ENCODE measurements at places on chromosomes 1 and 21.

- DNase-seq: no peak
Measured at GRCh38 chr1:246891105-246891504, 40.6 kb downstream of the AHCTF1 start.

- DNase-seq: no peak
Measured at GRCh38 chr1:180606155-180606554, 25.7 kb upstream of the XPR1 start.

- no peak for DNase-seq
Measured at GRCh38 chr1:39110325-39110851, 84.2 kb downstream of the NDUFS5 start.

- DNase-seq: no peak
Measured at GRCh38 chr1:233598891-233599541, 14.9 kb upstream of the KCNK1 start.

DNA sequence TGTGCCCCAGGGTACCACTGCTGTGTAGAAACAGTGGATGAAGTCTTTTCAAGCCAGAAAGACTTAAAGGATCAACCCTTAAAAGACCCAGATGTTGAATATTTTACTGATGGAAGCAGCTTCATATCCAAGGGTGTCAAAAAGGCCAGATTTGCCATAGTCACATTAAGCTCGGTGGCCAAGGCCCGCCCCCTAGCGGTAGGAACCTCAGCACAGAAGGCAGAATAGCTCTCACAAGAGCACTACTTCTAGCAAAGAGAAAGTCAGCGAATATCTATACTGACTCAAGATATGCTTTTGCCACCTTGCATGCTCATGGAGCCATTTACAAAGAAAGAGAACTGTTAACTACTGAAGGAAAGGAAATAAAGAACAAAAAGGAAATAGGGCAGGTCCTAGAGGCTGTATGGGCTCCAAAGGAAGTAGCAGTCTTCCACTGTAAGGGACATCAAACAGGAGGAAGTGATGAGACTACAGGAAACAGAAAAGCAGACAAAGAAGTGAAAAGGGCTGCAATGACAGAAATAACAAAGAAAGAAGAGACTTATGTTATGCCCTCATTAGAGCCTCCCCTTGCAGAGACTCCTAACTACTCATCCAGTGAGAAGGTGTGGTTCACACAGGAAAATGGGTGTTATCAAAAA is 90.5 kb downstream of the LIPI start:
- peak; percentile 10 for DNase-seq

DNA sequence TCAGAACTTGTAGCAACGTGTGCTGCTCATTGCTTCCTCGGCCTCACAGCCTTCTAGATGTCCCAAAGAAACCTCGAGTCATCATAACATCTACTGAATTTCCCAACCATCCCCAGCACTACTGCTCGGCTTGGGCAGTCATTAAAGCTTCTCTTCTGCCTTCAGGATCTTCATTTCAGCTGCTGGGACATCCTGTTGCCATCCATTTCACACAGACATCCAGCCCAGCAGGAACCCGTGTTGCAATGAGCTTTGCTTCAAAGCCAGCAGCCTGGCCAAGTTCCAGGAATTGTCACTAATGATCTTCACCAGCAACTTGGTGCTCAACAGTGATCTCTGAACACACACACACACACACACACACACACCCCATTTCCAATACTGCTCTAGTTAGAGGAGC is 18.5 kb downstream of the WLS start:
- DNase-seq: no peak

DNA sequence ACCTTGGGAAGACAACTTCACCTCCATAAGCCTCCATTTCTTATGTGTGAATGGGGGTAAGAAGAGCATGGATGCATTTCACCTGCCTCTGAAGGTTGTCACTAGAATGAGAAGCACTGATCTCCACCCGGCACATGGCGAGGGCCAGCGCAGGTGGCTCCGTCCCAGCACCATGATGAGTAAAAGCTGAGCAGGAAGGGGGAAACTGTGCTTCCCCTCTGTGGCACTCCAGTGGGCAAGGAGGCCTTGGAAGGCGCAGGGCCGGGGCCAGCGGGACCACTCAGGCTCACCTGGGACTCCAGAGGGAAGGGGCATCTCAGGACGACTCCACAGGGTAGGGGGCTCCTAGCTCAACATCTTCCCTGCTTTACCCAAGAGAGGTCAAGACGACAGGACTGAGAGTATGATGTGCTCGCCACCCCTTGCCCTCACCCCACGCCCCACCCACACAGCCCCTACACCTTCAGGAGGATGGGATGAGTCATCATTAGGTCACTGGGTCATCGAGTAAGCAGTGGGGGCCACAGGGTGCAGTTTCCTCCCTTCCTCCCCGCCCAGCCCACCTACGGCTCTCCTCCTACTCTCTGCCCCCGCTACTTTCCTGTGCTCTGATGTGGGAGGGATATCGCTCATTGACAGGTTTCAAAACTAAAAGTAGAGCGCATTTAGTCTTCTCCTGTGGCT is 112.1 kb downstream of the HIVEP3 start:
- DNase-seq: no peak

DNA sequence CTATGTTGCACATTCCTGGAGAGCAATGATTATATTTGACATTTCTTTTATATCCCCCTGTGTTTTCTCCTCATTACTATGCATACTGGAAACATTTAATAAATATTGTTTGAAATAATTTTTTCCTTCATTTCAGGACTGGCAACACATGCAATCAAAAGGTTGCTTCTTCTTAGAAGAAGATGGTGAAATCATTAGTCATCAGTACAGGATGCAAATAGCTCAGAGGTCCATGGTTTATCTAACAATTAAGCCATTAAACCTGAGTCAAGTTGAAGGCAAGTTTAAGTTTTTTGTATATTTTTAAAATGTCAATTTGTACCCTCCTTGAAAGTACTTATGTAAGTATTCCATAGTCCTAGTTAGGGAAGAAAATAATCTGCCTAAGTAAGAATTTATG is 22.5 kb downstream of the EFCAB7 start:
- no peak for DNase-seq

GRCh38 chr1:15965228-15965767 is 10.6 kb downstream of the ZBTB17 start:
- no peak for DNase-seq

- DNase-seq: peak; percentile 40
Measured at GRCh38 chr1:201450721-201451291, 18.2 kb downstream of the PHLDA3 start.

- DNase-seq: peak; percentile 77
Measured at GRCh38 chr1:231590453-231591198, 36.0 kb upstream of the DISC1 start.

DNA sequence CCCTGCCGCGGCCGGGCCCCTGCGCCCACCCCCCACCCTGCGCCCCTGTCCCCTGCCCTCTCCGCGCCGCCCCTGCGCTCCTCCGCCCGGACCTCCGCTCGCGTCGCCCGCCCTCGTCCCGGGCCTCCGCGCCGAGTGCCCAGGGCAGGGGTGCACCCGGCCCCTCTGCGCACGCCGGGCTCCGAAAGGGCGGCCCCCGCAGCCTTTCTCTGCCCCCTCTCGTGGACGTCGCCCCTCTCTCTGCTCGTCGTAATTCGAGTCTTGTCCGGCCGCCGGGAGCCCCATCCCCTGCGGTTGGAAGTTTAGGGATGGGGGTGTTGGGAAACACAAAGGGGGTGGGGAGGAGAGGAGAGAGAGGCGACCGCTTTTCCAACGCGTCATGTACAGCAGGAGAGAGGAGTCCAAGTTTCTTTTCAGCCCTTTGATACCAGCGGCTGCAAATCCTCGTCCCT is 407 bp downstream of the GALNT2 start:
- no peak for DNase-seq

- DNase-seq: no peak
Measured at GRCh38 chr1:153944005-153944826, 2.3 kb downstream of the DENND4B start.

GRCh38 chr1:198543670-198544260 is 3.3 kb upstream of the ATP6V1G3 start:
- DNase-seq: no peak

GRCh38 chr1:217747156-217747769 is 116.1 kb downstream of the SPATA17 start:
- DNase-seq: peak; percentile 16

DNA sequence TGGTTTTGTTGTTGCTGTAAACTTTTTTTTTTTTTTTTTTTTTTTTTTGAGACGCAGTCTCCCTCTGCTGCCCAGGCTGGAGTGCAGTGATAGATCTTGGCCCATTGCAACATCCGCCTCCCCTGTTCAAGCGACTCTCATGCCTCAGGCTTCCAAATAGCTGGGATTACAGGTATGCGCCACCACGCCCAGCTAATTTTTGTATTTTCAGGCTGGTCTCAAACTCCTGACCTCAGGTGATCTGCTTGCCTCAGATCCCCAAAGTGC is 78.9 kb upstream of the SLC45A1 start:
- no peak for DNase-seq

DNA sequence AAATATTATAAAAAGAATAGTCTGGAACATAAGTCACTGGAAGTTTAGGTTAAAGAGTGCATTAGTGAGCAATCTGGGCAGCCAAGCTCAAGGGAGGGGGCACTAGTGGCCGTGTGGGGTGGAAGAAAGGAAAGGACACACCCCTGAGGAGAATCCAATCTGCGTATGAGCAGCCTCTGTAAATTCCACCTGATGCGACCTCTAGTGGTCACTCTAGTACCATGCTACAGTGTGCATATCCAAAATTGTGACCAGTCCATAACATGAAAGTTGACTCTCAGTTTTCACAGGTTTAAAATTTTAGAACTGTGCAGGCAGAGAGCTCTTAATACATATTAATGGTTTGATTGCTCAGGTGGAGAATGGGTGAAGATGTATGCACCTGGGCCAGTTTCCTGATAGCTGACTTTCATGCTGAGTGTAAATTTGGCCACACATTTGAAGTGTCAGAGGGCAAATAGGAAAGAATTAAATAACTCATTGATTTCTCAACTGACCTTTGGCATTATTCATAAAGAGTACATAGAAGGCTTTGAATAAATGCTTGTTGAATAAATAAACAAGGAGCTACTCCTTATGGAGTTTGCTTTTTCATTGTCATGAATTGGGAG is 105.9 kb upstream of the C21orf91 start:
- DNase-seq: peak; percentile 67

GRCh38 chr1:230632273-230632873 is 9.9 kb upstream of the COG2 start:
- DNase-seq: peak; percentile 25

GRCh38 chr1:2545754-2546514 is 10.2 kb upstream of the TNFRSF14 start:
- peak; percentile 86 for DNase-seq

GRCh38 chr1:95893921-95894320 is 659.9 kb downstream of the RWDD3 start:
- DNase-seq: no peak

GRCh38 chr1:38047603-38048141 is 1.1 kb upstream of the POU3F1 start:
- no peak for DNase-seq

DNA sequence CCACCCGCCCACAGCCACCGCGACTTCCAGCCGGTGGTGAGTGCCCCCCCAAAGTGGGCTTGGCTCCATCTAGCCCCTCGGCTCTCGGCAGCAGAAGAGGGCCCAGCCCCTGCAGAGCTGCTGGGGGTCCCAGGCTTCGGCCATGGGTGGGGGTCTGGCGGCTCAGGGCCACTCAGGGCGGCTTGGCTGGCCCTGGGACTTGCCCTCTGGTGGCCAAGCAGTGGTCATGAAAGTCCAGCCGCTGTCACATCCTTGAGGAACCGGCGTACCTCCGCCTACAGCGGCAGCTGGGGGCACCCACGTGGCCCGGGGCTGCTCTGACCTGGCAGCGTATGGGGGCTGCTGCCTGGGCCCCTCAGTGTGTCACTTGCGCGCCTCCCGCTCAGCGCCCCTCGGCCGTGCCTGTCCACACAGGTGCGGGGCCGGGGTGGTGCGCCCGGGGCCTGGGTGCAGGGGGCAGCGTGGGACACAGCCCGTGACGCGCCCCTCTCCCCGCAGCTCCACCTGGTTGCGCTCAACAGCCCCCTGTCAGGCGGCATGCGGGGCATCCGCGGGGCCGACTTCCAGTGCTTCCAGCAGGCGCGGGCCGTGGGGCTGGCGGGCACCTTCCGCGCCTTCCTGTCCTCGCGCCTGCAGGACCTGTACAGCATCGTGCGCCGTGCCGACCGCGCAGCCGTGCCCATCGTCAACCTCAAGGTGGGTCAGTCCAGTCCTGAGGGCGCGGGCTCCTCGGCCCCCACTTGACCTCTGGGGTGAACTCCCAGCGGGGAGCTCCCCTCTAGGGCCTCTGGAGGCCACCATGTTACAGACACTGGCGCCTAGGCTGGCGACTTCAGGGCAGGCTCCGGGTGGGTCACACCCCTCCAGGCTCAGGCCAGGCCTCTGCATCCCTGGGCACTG is 32.4 kb downstream of the SLC19A1 start:
- no peak for DNase-seq

GRCh38 chr1:162397039-162397448 is 14.9 kb downstream of the SH2D1B start:
- no peak for DNase-seq

DNA sequence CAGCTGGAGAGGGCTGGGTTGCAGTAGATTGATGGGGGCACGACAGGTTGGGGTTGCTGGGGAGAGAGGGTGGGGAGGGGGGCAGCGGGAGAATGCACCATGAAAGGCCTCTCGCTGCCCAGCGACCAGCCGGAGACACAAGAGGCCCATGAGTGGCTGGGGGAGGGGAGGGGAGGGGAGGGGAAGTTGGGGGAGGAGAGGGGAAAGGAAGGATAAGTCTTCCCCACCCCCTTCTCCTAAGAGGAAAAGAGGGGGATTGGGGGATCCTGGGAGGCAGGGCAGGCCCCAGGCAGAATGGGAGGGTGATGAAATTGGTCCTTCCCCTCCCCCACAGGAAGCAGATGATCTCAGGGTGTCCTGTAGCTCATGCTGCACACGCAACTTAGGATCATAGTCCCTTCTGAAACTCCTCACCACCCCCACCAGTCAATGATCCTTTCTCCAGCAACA is 45.7 kb downstream of the PAX7 start:
- DNase-seq: no peak

DNA sequence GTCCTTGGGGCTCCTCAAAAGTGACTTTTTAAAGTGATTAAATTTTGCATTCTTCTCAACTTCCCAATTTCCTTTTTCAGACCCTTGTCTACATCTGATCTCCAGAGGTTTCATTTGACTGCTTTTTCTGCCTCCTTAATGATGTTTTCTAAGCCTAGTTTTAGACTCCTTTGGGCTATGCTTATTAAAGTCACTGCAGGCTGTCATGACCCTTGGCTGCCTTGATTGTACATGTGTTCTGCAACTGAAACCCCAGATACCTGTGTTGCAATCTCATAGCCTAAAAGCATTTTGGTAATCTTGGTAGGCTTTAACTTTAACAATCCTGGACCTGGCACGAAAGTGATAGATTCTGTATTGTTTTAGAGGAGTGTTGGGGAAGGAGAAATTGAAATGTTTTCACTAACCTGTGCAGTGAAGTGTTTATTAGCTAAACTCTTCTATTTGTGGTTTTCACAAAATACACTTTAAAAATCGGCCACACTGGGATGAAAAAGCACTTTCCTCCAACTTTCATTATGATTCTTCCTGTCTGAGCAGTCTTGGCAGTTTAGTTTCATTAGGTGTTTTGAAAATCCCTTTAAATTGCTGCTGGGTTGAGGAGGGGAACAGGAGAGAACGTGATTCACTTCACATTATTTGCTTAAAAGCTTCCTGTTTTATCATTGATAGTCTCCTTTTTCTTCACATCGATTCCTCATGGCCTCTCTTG is 4.9 kb downstream of the MACO1 start:
- DNase-seq: no peak
